Astrocyte (in vitro differentiated cells and primary cell): ENCODE measurements at places on chromosomes 1 and 21. TPM values are rescaled to one million over a fixed set of nuclear protein-coding genes. Genes with fewer than 3 reads are reported as not detected.

DNA sequence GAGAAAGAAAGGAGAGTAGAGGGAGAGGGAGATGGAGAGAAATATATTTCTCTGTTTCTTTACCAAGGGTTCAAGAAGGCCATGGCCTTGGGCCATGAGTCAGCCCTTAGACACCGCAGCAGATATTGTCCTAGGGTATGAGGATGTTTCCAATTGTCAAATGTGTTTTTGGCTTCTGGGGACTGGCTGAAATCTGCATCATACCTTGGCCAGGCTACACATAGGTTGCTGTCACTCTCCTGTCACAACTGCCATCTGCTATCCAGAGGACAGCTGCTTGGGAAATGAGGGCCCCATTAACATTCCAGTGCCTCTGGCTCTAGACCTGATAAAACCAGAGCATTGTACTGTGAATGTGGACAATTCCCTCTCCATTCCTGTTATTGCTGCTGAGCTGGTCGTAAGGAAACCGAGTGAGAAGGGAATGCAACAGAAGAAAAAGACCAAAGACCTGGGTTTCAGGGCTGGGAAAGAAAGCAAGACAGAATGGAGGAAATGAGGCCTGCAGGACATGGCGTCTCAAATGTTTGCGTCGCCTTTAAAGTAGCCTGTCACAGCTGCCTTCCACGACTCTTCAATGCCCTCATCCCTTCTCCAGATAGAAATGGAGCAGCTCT lies 8.8 kb upstream of the PIGC start:
- DNase-seq, result no peak
- H3K4me1 ChIP-seq, result peaks cover 36% of the 10 kb centered on the region
- H3K4me3 ChIP-seq, result no peak overlapping the region
- no peak overlapping the region for H3K27ac ChIP-seq

Gene SH2D2A
- 0.89 and 1.1 TPM in 2 replicates for total RNA-seq

Gene FCAMR
- not detected in 2 replicates for total RNA-seq

GRCh38 chr1:2330035-2330434 lies 61.3 kb downstream of the MORN1 start:
- H3K36me3 ChIP-seq, result no peaks in the 10 kb centered on the region
- DNase-seq, result no peak
- H3K27me3 ChIP-seq, result no peaks in the 10 kb centered on the region
- H3K4me1 ChIP-seq, result peaks cover 21% of the 10 kb centered on the region
- H3K27ac ChIP-seq, result peak overlapping the region; percentile 4

DNA sequence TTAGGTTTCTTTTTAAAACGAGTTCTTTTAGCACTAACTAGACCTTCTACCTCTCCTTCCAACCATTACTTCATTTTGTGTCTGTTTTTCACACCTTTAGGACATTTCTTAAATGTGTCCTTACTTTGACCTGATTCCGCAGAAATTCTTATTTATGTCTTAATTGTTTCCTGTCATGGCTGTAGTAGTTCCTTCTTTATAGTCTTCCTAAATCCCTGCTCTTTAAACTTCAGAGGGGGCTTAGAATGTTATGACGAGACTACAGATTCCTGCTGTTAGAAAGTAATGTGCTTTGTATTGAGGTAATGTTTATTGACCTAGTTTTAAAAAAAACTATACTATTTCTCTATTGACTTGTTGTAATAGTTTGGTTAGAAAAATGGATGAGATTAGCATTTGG lies 70.4 kb downstream of the HMCN1 start:
- H3K4me3 ChIP-seq, result no peak overlapping the region
- H3K36me3 ChIP-seq, result no peaks in the 10 kb centered on the region
- no peak for DNase-seq
- H3K4me1 ChIP-seq, result no peaks in the 10 kb centered on the region
- no peak overlapping the region for H3K27ac ChIP-seq
- H3K27me3 ChIP-seq, result no peaks in the 10 kb centered on the region

DNA sequence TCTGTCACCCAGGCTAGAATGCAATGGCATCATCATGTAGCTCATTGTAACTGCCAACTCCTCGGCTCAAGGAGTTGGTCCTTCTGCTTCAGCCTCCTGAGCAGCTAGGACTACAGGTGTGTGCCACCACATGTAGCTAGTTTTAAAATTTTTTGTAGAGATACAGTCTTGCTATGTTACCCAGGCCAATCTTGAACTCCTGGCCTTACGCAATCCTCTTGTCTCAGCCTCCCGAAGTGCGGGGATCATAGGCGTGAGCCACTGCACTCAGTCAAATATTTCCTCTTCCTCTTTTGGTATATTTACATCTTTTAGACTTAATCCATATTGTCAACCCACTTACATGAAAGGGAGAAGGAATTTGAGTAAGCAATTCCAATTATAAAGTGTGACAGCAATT lies 121.1 kb downstream of the EVI5 start:
- H3K4me3 ChIP-seq, result no peak overlapping the region
- peaks cover 3% of the 10 kb centered on the region for H3K36me3 ChIP-seq
- H3K27me3 ChIP-seq, result no peaks in the 10 kb centered on the region

DNA sequence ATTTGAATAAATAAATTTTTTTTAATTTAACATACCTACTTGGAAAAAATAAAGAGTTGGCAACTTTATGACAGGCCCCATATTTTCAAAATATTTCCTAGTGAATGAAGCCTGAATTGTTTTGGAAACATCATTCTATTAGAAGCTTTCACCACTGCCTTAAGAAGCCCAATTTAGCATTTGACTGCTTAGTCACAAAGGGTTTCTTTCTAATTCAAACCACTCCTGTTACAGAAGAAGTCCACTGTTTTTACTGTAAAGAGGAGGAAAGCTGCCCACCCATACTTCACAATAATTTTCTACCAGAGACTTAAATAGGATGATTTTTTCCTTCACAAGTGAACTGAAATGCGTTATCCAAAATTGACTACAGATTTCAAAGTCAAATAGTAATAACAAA lies 534.6 kb upstream of the PTBP2 start:
- no peaks in the 10 kb centered on the region for H3K4me1 ChIP-seq
- H3K27me3 ChIP-seq, result no peaks in the 10 kb centered on the region
- no peak for DNase-seq
- no peak overlapping the region for H3K4me3 ChIP-seq

DNA sequence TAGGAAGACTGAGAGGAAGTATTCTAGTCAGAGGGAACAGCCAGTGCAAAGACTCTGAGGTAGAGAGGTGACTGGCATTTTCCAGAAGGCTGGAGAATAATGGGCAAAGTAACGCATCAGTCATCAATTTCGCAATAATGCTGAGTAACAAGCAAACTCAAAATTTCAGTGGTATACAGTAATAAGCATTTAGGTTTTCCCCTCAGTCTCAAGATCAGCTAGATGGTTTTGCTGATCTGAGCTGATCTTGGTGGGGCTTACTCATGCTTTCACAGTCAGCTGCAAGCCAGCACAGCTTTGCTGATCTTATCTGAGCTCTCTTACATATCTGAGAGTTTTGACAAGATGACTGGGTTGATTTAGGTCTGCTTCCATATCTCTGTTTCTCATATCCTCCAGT lies 108.7 kb downstream of the TSEN15 start:
- peak; percentile 83 for DNase-seq
- H3K36me3 ChIP-seq, result no peaks in the 10 kb centered on the region
- no peaks in the 10 kb centered on the region for H3K27me3 ChIP-seq

DNA sequence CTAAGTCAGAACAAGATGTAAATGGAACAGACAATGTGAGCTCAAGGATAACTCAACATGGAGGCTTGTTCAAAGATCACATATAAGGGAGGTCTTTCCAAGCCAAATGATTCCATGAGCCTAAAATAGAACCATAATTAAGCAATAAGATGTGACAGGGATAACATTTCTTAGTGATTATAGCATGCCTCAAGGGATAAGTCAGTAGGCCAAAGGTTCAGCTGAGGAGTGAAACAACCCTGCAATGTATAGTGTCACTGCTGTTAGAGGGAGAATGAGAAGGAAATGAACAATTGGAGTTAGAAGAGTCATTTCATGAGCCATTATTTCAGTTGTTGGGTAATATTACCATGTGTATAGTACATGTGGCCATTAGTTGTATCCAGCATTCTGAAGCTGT lies 25.0 kb downstream of the GORAB start:
- H3K4me1 ChIP-seq, result no peaks in the 10 kb centered on the region
- H3K27ac ChIP-seq, result no peak overlapping the region
- H3K27me3 ChIP-seq, result no peaks in the 10 kb centered on the region
- no peak overlapping the region for H3K4me3 ChIP-seq

Gene C1orf74
- total RNA-seq, result 2.2 and 2.6 TPM in 2 replicates

DNA sequence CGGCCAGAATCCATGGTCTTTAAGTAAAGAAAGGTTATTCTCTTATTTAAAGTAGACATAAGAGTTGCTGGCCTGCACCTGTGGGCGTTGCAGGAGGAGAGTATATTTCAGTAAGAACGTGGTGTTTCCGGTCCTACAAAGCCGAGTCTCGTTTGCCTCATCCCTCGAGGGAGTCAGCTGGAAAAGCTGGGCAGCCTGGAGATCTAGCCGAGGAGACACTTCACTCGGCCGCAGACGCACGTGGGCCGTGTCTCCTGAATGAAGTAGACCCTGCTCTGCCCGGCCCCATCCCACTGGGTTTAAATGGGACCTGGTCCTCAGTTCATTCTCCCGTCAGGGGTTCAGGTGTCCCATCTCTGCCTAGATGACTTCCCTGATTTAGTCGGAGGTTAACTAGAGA lies 14.9 kb downstream of the SLC45A1 start:
- no peak overlapping the region for H3K27ac ChIP-seq
- no peaks in the 10 kb centered on the region for H3K36me3 ChIP-seq
- no peak overlapping the region for H3K4me3 ChIP-seq

DNA sequence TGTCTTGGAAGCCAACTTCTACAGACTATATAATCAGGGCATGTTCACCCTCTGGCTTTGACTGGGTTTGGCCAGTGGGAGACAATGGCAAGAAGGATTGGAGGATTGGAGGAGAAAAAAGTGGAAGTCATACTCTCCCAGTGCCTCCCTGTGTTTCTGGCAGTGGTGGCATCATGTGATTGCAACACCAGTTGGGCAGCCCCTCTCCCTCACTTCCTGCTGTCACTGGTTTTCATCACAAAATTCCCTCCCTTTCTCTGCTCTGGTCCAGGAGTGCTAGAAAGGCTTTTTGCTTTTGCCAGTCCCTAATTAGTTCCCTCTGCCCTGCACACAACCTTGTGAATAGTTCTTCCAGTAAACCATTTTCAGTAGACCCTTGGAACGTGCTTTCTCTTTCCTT lies 3.7 kb upstream of the QSOX1 start:
- no peaks in the 10 kb centered on the region for H3K36me3 ChIP-seq
- H3K27me3 ChIP-seq, result no peaks in the 10 kb centered on the region
- H3K27ac ChIP-seq, result peak overlapping the region; percentile 26
- no peak overlapping the region for H3K4me3 ChIP-seq

Gene SPRR2G
- not detected in 2 replicates for total RNA-seq

Gene CELA2A
- not detected in 2 replicates for total RNA-seq

Gene TENT5C
- total RNA-seq, result 0.70 and 0.77 TPM in 2 replicates

DNA sequence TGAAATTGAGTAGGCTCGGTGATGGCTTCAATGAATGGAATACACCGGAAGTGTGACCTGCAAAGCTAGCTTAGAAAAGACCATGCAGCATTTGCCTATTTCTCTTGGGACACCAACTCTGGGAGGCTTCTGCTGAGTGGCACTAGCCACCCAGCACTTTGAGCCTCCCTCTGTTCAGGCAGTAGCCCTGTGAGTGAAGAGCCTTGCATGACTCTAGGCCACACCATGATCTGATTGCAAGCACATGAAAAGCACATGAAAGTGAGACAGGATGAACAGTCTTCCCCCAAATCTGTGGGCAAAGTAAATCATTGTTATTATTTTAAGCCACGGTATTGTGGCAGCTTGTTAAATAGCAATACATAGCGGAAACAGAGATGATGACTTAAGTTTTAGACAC lies 2.8 kb downstream of the CD48 start:
- no peak overlapping the region for H3K4me3 ChIP-seq
- no peak for DNase-seq
- H3K27me3 ChIP-seq, result no peaks in the 10 kb centered on the region
- H3K4me1 ChIP-seq, result no peaks in the 10 kb centered on the region
- no peaks in the 10 kb centered on the region for H3K36me3 ChIP-seq

DNA sequence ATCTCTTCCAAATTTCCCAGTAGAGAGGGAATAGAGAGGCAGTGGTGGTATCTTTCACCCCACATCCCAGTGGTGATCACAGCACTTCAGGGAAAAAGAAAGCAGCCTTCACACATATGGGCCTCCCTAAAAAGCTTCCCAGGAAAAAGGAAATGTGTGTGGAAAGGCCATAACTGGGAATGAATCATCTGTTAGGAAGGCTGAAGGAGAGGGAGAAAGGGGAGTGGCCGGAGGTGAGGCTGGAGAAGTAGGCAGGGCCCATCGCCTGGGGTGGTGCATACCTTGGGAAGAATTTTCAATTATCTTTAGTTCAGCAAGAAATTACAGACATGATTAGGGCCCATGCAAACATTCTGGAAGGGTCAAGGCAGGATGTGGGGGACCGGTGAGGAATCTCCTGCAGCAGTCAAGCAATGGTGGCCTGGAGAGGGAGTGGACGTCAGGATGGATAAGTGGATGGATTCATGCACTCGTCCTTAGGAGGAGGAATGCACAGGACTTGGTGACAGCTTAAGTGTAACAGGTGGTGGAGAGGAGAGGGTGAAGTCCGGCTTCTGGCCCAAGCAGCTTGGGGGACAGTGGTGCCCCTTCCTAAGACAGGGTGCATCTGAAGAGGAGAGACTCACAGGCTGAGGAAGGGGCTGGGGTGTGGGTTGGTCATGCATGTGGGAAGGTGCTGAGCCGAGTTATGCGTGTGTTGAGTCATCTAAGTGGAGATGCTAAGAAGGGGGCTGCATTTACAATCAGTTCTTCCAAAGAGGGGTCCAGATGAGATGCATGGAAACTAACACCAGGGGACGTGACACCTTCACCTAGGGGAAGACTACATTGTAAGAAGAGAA lies 17.9 kb downstream of the HIVEP3 start:
- H3K36me3 ChIP-seq, result no peaks in the 10 kb centered on the region
- DNase-seq, result peak; percentile 84
- peak overlapping the region; percentile 86 for H3K27ac ChIP-seq
- no peaks in the 10 kb centered on the region for H3K27me3 ChIP-seq
- H3K4me3 ChIP-seq, result peak overlapping the region; percentile 38

Gene TEDDM1
- total RNA-seq, result not detected in 2 replicates

GRCh38 chr1:155192346-155193274 lies 15.1 kb downstream of the THBS3 start:
- H3K27me3 ChIP-seq, result no peaks in the 10 kb centered on the region
- H3K4me1 ChIP-seq, result peaks cover 30% of the 10 kb centered on the region
- no peak overlapping the region for H3K4me3 ChIP-seq

DNA sequence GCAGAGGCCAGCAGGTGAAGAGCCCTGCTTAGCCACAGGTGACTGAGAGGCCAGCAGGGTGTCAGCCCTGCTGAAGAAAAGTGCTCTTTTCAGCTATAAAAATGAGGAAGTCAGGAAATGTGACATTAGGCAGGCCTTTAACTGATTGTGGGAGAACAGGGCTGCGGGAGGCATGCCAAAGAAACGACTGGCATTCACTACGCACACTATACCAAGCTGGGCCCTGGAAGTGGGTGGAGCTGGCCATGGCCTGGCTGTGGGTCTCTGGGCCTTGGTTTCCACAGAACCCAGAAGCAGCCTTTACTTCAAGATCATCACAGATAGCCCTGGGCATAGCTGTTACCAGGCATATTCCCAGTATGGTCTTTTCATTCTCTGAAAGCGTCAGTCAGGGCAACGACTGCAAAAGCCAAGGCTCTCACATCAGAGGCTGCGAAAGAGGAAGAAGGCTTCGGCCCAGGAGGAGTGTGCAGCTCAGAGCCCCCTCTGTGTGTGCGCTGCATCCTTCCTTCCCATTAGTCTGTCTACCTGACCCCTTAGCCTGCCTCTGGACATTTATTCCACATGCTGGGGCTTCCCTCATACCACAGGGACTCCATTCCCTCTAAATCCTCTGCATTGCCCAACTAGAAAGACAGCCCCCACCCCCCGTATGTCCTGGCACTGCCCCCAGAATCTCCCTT lies 14.3 kb downstream of the SLC2A1 start:
- no peaks in the 10 kb centered on the region for H3K27me3 ChIP-seq
- DNase-seq, result no peak
- peak overlapping the region; percentile 99 for H3K27ac ChIP-seq
- H3K4me1 ChIP-seq, result peaks cover 79% of the 10 kb centered on the region
- no peak overlapping the region for H3K4me3 ChIP-seq

Gene CENPF
- total RNA-seq, result 12.3 and 22.9 TPM in 2 replicates
